Type B pancreatic cell (in vitro differentiated cells): ENCODE measurements at places on chromosomes 11 and 22. TPM values are rescaled to one million over a fixed set of nuclear protein-coding genes. Genes with fewer than 3 reads are reported as not detected.

ALKBH3 gene
- total RNA-seq = 27.3 and 30.6 TPM in 2 replicates

DNA sequence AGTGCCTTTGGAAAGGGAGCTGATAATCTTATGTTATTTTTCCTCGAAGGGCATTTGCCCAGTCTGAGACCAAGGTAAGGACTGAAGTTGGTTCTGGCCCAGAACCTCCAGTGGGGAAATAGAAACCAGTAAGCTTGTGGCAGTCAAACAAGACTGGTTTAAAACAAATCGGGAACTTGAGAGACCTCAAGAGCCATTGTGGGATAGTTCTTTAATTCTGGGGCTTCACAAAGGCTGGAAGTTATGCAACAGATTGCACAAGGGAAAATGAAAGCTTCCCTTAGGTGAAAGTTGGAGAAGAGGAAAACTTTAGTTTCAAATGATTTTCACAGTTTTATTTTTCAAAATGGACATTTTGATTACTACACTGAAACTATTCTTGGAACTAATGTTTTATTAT, 33.5 kb upstream of the RAB38 start:
- DNase-seq = no peak

DNAJC24 gene
- total RNA-seq = 15.4 and 21.3 TPM in 2 replicates

GRCh38 chr11:111183706-111184105, 61.8 kb upstream of the POU2AF2 start:
- no peak for DNase-seq

GRCh38 chr22:22074634-22075381, 92.2 kb upstream of the TOP3B start:
- DNase-seq = no peak

DNA sequence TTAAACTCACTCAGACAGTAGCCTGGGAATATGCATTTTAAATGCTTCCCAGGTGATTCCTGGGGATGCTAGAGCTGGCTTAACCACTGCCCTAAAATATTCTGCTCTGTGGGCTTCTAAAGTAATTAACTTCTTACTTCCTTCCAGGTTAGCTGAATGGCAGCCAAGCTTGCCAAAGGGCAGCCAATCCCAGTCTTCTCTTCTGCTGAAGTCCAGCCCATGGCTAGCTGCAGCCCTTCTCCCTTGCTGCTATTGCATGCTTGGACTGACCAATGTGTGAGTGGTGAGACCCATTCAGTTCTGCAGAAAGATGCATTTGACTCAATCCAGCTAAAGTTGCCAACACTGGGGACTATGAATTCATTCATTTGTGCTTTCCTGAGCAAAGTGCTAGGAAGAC, 411.9 kb downstream of the SOX6 start:
- DNase-seq = no peak

CNGA4 gene
- total RNA-seq = 0.62 and 0.68 TPM in 2 replicates

DNA sequence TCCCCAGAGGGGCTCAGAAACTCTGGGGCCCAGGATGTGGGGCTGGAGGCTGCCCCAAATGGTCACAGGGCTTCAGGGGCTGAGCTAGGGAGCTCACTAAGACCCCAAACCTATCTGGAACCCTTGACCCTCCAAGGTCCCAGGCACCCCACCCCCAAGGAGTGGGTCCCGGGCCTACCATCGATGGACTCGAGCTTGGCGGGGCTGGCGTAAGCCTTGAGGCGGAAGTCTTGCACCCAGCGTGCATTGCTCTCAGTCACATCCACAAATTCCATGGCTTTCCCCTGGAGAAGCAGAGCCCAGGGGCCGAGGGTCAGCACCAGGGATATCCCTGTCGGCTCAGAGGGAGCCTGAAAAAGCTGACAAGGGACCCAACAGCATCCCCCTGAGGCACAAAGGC, 3.5 kb downstream of the GATD1 start:
- no peak for DNase-seq

ARHGAP42 gene
- total RNA-seq = 10.5 and 22.6 TPM in 2 replicates

- no peak for DNase-seq
Observed at GRCh38 chr22:48783821-48784266, 1043.8 kb downstream of the BRD1 start.

DNA sequence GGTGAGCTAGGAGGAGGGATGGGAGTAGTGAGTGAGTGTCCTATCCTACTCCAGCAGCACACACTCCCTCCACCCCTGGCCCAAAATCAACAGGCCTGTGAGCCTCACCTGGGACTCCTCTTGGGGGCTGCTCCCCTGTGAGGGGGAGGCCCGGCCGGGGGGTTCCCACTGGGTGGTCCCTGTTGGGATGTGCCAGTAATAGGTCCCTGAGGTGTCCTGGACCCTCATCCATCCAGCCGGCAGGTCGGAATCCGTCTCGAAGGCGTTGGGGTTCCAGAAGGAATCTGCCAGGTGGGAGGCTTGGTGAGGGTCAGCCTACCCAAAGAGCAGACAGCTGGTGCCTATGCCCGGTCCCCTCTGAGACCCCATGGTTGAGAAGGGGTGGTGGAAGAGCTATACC, 13.3 kb downstream of the SMPD1 start:
- no peak for DNase-seq

- DNase-seq = no peak
Observed at GRCh38 chr11:68099474-68100405, 21.4 kb downstream of the CHKA start.

GRCh38 chr11:31720671-31721365, 90.3 kb downstream of the PAX6 start:
- no peak for DNase-seq

GCAT gene
- total RNA-seq = 22.3 and 27.4 TPM in 2 replicates

- no peak for DNase-seq
Observed at GRCh38 chr11:64588701-64589100, 2.3 kb upstream of the SLC22A12 start.

- no peak for DNase-seq
Observed at GRCh38 chr22:41075946-41076345, 16.4 kb upstream of the EP300 start.

PANX3 gene
- total RNA-seq = 0.17 TPM in 1 of 2 replicates, not detected in the other

GRCh38 chr11:68312117-68312779, at the start of gene LRP5:
Gene LRP5, plus strand, starts transcription at chr11:68312591. Its CDS starts 124 bp downstream, at chr11:68312715.
- DNase-seq = no peak

DNA sequence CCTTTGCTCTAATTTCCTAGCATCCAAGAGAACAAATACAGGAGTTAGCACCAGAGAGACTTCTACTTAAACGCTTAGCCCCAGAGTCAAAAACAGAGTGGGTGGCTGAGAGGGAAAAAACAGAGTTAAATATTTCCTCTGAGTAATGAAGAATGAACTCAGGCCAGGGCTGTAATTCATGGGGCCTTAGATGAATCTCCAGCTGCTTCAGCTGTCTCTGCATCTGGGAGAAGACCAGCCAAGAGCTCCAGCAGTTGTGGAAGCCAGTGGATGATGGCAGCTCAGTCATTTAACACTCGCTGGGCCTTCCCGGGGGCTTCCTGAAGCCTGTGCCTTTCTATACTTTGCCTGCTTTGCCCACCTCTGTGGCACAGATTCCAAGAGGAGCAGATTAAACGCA, 5.7 kb upstream of the ADAMTS15 start:
- no peak for DNase-seq

GRCh38 chr11:26621132-26621531, 49.1 kb upstream of the MUC15 start:
- no peak for DNase-seq

GAL3ST1 gene
- 5.0 and 5.9 TPM in 2 replicates for total RNA-seq

GRCh38 chr11:116500947-116501602, 271.7 kb downstream of the BUD13 start:
- DNase-seq = no peak

MS4A3 gene
- total RNA-seq = not detected in 2 replicates

DNA sequence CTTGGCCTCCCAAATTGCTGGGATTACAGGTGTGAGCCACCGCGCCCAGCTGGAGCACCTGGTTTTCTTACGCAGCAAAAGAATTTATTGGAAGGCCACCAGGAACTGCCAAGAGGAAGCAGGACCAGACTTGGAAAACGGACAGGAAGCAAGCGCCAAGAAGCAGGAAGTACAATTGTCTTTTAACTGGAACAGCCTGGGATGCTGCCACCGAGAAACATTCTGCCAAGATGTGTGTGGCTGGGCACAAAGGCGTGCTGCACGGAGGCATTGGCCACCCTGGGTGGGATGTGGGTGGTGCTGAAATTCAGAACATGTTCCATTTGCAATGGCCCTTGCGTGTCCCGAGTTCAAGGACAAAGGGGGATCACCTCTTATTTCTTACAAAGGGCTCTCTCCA, 15.4 kb downstream of the SLC3A2 start:
- DNase-seq = no peak

MN1 gene
- total RNA-seq = 1.7 and 17.0 TPM in 2 replicates

- DNase-seq = no peak
Observed at GRCh38 chr22:19184276-19184997, 5.9 kb upstream of the SLC25A1 start.

OR4C3 gene
- total RNA-seq = not detected in 2 replicates

GRCh38 chr11:91673705-91674104, 550.9 kb upstream of the FAT3 start:
- DNase-seq = no peak

MRGPRX4 gene
- not detected in 2 replicates for total RNA-seq

DNA sequence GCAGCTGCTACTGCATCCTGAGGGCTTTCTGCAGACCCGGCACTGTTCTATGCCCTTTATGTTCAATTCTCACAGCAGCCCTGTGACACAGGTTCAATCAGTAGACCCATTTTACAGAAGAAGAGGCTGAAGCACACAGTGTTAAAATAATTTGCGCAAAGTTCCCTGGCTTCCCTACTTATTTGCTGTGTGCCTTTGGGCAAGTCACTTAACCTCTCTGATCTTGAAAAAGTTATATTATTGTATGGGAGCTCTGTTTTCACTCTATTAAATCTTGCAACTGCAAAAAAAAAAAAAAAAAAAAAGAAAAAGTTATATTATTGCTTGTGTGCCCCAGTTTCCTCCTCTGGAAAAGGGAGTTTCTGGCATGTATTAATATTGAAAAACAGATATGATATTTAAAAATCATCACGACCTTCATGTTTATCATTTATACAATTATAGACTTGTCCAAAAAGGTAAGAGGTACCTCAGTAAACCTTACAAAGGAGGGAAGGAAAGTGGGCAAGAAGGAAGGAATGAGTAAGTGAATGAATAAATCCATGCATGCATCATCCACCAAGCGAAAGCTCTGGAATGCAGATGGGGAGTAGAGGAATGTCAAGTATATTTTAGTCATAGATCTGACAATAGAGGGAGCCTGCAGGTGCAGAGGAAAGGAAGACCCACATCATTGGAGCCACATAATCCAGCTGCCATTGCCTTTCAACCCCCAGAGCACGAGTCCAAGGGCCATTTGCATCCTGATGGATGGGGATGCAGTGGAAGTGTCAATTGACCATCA, 21.2 kb upstream of the ISX start:
- DNase-seq = no peak

MISFA gene
- 4.9 and 7.0 TPM in 2 replicates for total RNA-seq

DNA sequence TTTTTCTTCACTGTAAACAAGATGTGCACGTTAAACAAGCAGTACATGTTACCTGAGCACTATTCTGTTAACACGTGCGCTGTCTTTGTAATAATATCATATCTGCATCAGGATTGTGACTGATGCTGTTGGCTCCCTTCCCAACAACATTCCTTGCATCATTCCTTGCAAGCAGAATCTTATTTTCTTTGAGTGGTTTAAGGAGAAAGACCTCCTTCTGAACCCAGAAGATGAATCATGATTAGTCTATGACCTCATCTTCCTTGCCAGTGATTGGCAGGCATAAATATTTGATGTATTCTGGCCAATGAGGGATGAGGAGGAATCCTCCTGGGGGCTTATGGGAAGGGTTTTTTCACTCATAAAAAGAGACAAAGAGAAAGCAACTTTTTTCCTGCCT, 46.2 kb downstream of the C11orf71 start:
- DNase-seq = no peak

OR5B21 gene
- total RNA-seq = not detected in 2 replicates

DNA sequence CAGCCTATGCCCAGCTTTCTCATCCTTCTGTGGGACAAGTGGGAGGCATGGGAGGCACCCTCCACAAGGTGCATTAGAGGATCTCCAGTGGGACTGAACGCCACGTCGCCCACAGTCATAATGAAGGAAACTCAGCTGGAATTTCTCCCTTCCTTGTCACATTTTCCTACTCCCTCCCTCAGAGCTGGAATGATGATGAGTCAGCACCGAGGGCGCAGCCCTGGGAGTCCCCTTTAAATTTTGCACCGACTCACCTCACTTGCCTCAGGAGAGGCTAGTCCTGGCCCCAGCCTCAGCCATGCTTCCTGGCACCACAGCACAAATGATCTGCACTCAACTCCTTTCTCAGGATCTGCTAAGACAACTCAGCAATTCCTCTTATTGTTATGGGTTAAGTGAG, 34.3 kb downstream of the DBX1 start:
- DNase-seq = no peak

DNA sequence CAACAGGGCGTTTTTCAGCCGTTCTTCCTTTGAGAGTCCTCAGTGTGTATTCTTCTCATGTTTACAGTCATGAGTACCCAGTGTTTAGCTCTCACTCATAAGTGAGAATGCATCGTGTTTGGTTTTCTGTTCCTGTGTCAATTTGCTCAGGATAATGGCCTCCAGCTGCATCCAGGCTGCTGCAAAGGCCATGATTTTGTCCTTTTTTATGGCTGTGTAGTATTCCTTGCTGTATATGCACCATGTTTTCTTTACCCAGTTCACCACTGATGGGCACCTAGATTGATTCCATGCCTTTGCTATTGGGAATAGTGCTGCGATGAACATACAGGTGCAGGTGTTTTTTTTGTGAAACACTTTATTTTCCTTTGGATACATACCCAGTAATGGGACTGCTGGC, 23.5 kb downstream of the B3GAT1 start:
- DNase-seq = no peak
